ENCODE measurements at places on chromosomes 7 and 10.

GRCh38 chr7:149205690-149206381, 10.5 kb downstream of the ZNF282 start:
- H3K36me3 ChIP-seq = peaks cover 79% of the 10 kb centered on the region
- no peaks in the 10 kb centered on the region for H3K27me3 ChIP-seq
- peaks cover 45% of the 10 kb centered on the region for H3K4me1 ChIP-seq
- H3K4me3 ChIP-seq = peak overlapping the region; percentile 66

- peak; percentile 43 for DNase-seq
- H3K27me3 ChIP-seq = no peaks in the 10 kb centered on the region
- H3K4me3 ChIP-seq = peak overlapping the region; percentile 96
- H3K4me1 ChIP-seq = peaks cover 19% of the 10 kb centered on the region
- peaks cover 71% of the 10 kb centered on the region for H3K36me3 ChIP-seq
Observed at GRCh38 chr7:77696643-77697534, 630 bp downstream of the RSBN1L start.

DNA sequence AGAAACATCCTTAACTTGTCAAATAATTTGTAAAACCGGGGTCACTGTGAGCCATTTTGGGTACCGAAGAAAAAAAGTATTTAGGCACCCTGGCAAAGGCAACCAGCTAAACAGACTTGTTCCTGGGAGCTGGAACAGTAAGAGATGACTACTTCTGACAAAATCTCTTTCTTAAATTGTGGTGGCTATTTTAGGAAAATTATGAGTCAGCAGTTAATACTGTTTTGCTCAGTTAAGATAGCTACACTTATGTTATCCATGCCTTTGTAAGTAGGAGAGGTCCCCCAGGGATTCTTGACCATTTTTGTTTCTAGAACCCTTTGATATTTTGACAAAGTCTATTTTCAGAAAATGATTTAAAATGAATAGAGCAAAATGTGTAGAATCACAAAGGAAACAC, 68.7 kb downstream of the TAX1BP1 start:
- H3K27me3 ChIP-seq = no peaks in the 10 kb centered on the region
- no peak overlapping the region for H3K27ac ChIP-seq
- H3K4me1 ChIP-seq = peaks cover 14% of the 10 kb centered on the region
- peaks cover 6% of the 10 kb centered on the region for H3K36me3 ChIP-seq
- no peak overlapping the region for H3K4me3 ChIP-seq
- no peak for DNase-seq

- peaks cover 21% of the 10 kb centered on the region for H3K4me1 ChIP-seq
- DNase-seq = no peak
- no peak overlapping the region for H3K4me3 ChIP-seq
- no peak overlapping the region for H3K27ac ChIP-seq
- peaks cover 23% of the 10 kb centered on the region for H3K36me3 ChIP-seq
- H3K27me3 ChIP-seq = no peaks in the 10 kb centered on the region
Observed at GRCh38 chr7:134446446-134446845, 12.5 kb downstream of the AKR1B1 start.

DNA sequence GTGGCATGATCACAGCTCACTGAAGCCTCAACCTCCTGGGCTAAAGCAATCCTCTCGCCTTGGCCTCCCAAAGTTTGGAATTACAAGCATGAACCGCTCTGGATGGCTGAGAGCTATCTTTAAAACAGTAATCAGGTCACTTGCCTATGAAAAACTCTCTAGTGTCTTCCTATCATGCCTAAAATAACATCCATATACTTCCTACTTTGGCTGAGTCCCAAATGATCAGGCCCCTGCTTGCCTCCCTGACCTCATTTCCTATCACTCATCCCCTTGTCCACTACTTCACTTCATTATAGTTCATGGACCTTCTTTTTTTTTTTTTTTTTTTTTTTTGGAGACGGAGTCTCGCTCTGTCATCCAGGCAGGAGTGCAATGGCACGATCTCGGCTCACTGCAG, 28.0 kb downstream of the SEPTIN7 start:
- peaks cover 10% of the 10 kb centered on the region for H3K4me1 ChIP-seq
- H3K27ac ChIP-seq = no peak overlapping the region
- DNase-seq = no peak
- no peak overlapping the region for H3K4me3 ChIP-seq
- H3K27me3 ChIP-seq = no peaks in the 10 kb centered on the region

DNA sequence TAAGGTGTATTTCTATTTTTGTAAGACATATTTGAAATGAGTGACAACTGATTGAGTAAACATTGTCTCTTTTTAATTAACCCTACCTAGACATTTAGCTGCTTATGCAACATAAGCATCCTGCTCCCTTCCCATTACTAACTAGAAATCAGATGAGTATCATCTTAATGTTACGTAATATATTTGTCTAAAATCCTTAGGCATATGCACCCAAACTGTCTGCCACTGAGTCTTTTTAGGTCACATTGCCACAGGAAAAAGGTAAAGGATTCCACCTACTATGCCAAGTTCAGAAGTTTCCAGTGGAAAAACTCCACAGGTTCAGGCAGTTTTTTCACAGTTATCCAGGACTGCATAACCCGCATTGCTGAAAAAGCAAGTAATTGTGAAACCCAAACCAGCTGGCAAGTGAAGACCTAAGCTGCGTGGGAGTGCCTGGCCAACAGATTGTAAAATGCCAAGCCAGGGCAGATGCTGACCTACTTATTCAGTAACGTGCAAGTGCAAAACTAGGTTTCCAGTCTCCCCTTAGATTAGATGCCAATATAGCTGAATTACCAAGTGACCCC, 983.7 kb downstream of the GATA3 start:
- H3K36me3 ChIP-seq = no peaks in the 10 kb centered on the region
- DNase-seq = no peak
- no peaks in the 10 kb centered on the region for H3K27me3 ChIP-seq
